ENCODE measurements at places on chromosomes 7 and 10.

DNA sequence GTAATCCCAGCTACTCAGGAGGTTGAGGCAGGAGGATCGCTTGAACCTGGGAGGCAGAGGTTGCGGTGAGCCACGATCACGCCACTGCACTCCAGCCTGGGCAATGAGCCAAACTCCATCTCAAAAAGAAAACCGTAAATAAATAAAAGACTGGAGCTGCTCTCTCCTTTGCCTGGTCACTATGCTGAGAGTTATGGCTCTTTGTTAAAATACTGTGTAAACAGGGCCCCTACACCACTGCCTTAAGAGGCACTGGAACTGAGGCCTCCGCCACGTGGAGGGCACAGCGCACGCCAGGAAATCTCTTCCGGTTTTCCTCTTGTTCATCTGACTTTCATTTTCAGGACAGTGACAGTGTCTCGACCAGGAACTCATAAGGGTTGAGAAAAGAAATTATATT lies 123.3 kb downstream of the PAXIP1 start:
- DNase-seq, result no peak

- DNase-seq, result no peak
These were observed 285.0 kb downstream of the SUGCT start for GRCh38 chr7:40419806-40420205.

- no peak for DNase-seq
These were observed 591.1 kb downstream of the PTPRN2 start for GRCh38 chr7:157996359-157997079.

DNA sequence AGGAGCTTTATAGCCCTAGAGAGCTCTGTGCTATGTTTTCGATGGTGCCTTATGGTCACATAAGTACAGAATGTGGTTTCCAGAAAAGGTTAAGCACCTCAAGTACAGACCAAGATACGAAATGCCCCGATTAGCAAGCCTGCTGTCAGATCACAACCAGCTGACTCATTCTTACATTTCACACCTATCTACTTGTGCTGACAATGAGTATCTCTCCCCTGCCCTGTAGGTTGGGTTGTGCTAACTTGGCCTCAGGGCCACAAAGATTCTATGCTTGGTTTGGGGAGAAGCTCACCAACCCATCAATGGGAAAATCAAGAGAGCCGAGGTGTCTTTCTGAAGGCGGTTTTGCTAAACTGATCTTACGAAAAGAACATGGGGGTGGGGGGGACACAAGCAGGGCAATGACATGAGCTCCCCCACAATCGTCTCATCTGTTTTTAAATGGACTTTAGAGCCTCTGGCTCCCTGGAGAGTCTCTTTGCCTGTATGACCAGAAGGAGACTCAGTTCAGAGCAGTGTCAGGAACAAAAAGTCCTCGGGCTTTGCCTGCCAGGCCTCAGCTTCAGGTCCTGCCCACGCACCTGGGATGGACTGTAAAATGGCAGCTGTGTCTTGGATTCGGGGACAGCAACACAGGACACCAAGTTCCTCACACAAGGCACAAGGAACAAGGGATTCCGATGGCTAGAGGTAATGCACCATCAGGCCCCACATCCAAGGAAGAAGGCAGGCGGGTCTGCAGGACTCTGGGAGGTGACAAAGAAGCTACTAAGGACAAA lies 55.1 kb downstream of the FAM53B start:
- no peak for DNase-seq
